ENCODE measurements at places on chromosomes 13 and 19. TPM values are rescaled to one million over a fixed set of nuclear protein-coding genes. Genes with fewer than 3 reads are reported as not detected.

CARD8 gene
- total RNA-seq = 104 TPM

IFNL1 gene
- total RNA-seq = not detected

EBI3 gene
- total RNA-seq = 0.47 TPM

SYMPK gene
- 55.1 TPM for total RNA-seq

GNG7 gene
- total RNA-seq = 1.0 TPM

Measured in dermis blood vessel endothelial cell (primary cell).